Endothelial cell (in vitro differentiated cells): ENCODE measurements at places on chromosomes 16 and 17. TPM values are rescaled to one million over a fixed set of nuclear protein-coding genes. Genes with fewer than 3 reads are reported as not detected.

The ATP2A3 gene
- total RNA-seq, result 116 TPM

The RAB37 gene
- 2.5 TPM for total RNA-seq

The P2RX1 gene
- not detected for total RNA-seq

The ZNF750 gene
- total RNA-seq, result 0.31 TPM

The KRT13 gene
- total RNA-seq, result not detected

The PPP1R1B gene
- not detected for total RNA-seq

The KCNAB3 gene
- total RNA-seq, result 1.6 TPM

The SCGB1C2 gene
- total RNA-seq, result not detected

The MGAT5B gene
- 6.2 TPM for total RNA-seq

The HAP1 gene
- total RNA-seq, result 18.1 TPM

The P2RX5 gene
- 0.36 TPM for total RNA-seq

The TMEM92 gene
- 28.1 TPM for total RNA-seq

The DOK4 gene
- total RNA-seq, result 69.4 TPM

The CCL15 gene
- total RNA-seq, result not detected

The AOC3 gene
- 36.5 TPM for total RNA-seq

The ABCA8 gene
- 0.31 TPM for total RNA-seq

The RNF222 gene
- not detected for total RNA-seq

The ACSM2A gene
- total RNA-seq, result not detected

The OR1E2 gene
- total RNA-seq, result not detected

The CBFA2T3 gene
- 1.6 TPM for total RNA-seq

The B3GNT9 gene
- 1.5 TPM for total RNA-seq

The SSTR5 gene
- total RNA-seq, result not detected

The GDPD3 gene
- total RNA-seq, result 9.3 TPM

The PSMC5 gene
- 124 TPM for total RNA-seq

The LITAFD gene
- total RNA-seq, result not detected

The NR1D1 gene
- 2.6 TPM for total RNA-seq

The SEZ6 gene
- total RNA-seq, result 0.10 TPM

The SLC13A2 gene
- total RNA-seq, result not detected

The KRTAP2-3 gene
- total RNA-seq, result not detected
